Stimulated activated CD8-positive, alpha-beta memory T cell treated with anti-CD3 and anti-CD28 coated beads, Interleukin-4, amount 100 ng/mL, for 1 hour (primary cell): ENCODE measurements at places on chromosomes 7 and 10.

- DNase-seq = no peak
Observed at GRCh38 chr7:46859963-46860475, 721.9 kb downstream of the TNS3 start.

DNA sequence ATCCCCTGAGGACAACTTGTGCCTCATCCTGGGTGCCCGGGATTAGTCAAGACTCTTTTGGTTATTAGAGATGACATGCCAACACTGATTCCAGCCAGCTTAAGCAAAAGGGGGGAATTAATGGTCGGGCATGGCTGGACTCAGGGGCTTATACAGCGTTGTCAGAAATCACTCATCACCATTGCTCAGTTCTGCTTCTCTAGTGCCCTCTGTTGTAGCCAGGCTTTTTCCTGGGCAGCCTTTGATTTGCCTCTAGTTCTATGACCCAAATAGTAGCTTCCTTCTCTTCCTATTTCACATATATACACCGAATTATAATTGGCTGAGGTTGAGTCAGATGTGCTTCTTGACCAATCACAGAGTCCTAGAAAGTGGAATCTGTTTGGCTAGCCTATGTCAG lies 192.0 kb upstream of the HABP2 start:
- no peak for DNase-seq

DNA sequence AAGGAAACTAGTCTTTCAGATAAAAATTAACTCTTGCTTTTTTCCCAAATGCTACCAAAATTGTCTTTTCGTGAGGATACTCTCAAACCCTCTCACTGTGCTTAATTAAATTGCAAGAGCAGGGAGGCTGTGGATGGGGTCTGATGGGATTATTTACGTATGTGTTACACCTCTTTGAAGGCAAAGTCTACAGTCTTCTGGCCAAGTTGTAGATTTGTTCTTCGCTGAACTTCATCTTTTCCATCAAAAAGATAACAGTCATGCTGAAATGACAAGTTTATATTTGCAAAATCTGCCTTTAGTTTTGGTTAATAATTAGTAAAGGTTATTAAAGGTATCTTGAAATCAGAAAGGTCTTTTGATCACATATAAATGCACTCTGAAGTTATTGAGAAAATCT lies 22.7 kb downstream of the A1CF start:
- DNase-seq = no peak

DNA sequence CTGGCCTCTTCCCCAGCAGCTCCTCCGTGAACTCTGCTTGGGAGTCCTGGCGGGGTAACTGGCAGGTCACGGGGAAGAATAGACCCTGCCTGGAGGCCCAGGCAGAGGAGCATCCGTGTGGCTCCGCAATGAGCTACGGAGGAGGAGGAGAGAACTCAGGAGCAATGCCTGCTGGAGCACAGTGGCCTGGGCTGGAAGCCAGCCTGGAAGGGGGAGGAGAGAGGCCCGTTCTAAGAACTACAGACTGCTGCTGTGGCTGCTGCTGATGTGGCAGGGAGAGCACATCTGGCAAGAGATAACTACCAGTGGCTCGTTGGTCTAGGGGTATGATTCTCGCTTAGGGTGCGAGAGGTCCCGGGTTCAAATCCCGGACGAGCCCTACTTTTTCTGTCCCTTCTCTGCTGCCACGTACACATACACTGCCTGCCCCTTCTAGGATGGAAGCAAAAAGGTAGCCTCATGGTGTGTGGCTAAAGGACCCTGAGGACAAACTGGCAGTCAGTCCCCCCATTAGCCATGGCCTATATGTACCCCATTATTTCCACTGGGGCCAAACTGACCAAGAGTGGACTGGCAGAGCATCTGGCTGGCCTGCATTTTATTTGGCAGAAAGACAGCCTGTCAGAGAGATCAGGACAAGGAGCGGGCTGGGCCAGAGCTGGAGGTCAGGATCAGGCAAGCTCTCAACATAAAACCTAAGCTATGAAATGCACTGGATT lies 7.7 kb upstream of the OPN1SW start:
- no peak for DNase-seq

DNA sequence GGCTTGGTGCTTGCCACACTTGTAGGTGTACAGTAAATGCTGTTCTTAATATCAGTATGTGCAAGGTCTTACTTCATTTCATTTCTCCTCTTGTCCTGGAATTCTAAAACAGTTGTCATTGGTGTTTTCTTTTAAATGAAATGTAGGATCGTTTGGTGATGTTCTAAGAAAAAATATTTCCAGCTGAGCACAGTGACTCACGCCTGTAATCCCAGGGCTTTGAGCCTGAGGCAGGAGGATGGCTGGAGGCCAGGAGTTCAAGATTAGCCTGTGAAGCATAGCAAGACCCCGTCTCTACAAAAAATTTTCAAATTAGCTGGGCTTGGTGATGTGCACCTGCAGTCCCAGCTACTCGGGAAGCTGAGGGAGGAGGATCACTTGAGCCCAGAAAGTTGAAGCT lies 32.6 kb upstream of the ELN start:
- no peak for DNase-seq

DNA sequence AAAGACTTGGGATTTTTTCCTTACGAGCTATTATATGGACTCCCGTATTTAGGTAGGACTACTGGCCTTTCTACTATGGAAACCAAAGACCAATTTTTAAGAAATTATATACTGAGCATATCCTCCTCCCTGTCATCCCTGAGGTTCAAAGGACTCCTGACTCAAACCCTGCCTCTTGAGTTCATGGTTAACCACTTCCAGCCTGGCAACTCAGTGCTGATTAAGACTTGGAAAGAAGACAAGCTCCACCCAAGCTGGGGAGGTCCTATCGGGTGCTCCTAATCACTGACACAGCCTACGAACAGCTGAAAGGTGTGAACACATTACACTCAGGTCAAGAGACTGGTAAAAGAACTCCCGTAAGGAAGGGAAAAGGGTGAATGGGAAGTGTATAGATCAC lies 66.8 kb downstream of the LYZL2 start:
- no peak for DNase-seq

- DNase-seq = no peak
Observed at GRCh38 chr10:119669975-119670640, 18.9 kb downstream of the BAG3 start.

DNA sequence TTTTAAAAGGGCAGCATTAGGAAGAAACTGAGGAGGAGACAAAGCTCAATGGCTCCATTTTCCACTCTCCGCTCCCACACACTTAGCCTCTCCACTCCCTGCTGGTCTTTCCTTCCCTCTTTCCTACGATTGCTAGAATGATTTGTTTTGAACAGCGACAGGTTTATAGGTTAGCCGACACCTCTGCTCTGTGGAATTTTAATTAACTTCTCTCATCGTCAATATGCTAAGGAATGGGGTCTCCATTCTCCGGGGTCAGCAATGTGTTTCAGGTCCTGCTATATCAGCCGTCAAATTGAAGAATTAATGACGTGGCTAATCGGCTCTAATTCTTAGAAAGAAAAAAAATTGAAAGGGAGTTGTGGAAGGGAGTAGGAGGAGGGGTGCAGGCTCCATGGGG lies 28.9 kb downstream of the FBXW4 start:
- DNase-seq = no peak

DNA sequence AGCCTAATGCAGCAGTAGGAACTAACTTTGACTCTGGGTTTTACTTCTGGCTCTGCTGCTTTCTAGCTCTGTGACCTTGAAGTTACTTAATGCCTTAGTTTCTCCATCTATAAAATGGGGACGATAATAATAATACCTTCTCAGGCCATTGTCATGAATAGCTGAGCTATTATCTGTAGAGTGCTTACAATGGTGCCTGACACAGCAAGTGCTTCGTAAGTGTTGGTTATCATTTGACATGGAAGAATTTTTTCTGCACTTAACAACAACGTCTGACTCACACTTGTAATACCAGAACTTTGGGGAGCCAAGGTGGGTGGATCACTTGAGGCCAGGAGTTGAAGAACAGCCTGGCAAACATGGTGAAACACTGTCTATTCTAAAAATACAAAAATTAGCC lies 140.5 kb downstream of the ARL4A start:
- no peak for DNase-seq

DNA sequence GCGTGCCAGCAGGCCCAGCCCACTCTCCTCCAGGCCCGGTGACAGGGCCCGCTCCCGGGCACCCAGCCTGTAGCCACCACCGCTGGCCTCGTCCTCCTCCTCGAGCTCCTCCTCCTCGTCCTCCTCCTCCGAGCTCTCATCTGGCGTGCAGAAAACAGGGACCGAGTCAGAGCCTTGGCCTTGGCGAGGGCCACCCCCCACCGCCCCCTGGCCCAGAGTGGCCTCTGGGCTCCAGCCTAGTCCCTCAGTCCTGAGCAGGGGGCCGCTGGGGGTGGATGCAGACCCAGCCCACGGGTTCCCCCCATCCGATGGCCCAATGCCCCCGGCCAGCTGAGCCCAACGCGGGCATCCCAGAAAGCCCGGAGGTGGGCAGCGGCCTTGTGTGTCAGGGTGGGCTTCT lies 62.9 kb downstream of the SLC29A4 start:
- DNase-seq = no peak

- no peak for DNase-seq
Observed at GRCh38 chr7:129780974-129781927, 169.7 kb downstream of the NRF1 start.

GRCh38 chr7:41907444-41907843 lies 204.6 kb upstream of the INHBA start:
- DNase-seq = no peak

GRCh38 chr7:42100156-42100508 lies 136.9 kb downstream of the GLI3 start:
- no peak for DNase-seq

DNA sequence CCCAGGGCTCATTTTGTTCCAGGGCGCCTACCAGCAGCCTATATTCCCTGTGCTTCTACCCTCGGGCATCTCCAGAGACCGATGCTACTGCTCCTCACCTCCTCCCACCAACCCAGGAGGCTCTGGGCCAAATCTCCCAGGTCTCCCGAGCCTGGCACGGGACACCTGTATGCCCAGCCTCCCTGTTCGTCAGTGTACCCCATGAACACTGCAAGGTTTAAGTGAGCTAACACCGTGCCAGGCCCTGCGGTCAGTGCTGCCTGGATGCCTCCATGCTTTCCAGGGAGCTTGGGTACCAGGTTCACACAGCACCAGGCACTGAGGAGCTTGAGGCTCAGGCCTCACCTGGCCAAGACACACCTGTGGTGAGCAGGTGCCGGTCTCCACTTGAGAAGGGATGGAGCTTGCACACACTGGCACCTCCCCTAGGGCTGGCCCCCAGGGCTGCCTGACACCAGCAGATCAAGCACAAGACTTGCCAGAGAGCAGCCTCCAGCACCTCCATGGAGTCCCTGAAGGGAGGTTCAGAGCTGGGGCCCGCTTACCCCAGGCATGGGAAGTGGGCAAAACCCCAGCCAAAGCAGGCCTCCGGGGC lies 80.3 kb downstream of the FAM53B start:
- no peak for DNase-seq

DNA sequence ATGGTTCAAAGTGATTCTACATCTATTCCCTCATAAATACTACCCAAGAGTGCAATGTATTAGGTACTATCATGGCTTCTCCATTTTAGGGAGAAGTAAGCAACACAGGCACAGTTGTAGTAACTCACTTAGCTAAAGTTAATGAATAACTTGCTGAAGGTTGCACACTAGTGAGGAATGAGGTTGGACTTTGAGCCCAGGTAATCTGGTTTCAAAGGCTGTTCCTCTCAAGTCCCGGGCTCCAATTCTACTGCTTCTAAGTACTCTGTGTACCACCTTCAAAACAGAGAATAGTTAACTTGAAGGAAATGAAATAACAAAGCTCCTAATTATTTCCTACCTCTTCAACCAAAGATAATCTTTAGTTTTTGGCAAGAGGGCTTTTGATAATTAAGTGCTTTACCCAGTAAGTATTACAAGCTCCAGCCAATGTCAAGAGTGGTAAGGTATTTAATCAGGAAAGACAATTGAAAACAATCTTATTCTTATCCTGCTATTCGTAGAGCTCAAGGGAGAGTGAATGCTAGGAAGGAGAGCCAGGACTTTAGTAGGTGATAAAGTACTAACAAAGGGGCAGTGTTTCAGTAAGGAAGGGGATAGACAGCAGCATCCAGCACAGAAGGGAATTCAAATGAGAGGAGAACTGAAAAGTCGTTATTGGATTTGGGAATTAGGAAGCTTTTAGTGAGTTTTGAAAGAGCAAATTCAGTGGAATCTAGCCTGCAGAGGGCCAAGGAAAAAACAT lies 158.2 kb upstream of the PTPRZ1 start:
- no peak for DNase-seq

DNA sequence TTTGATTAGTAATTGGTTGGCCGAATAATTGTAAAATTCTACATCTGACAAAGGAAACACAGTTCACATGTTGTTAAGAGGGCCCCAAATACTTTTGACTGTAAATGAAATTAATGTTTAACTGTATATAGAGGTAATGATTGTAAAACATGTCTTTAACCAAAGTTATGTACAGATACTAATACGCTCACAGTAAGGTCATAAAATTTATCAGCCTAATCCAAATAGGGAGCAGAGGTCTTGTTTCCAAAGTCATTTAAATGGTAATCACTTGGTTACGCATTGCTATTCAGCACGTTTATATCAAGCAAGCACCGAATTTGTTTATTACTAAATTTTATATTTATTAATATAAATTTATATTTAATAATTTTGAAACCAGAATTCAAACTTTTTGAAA lies 1.4 kb downstream of the PHYHIPL start:
- DNase-seq = no peak

- no peak for DNase-seq
Observed at GRCh38 chr7:44325811-44326241, 432 bp upstream of the CAMK2B start.

DNA sequence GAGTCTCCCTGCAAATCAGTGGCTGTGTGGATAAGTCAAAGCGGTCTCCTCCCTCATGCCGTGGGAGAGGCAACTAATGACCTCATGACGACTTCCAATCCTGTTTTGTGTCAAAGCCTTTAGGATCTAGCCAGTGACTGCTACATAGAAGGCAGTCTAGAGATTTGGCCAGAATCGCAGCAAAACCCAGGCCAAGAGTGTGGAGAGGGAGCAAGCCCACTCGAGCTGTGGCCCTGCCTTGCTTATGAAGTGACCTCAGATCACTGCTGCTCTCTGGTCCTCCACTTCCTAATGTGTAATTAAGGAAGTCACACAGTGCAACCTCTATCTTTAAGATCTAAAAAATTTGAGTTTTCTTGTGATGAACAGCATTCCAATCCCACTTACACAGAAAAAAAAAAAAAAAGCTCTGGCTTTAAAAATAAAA lies 296.7 kb upstream of the KLF6 start:
- DNase-seq = no peak

DNA sequence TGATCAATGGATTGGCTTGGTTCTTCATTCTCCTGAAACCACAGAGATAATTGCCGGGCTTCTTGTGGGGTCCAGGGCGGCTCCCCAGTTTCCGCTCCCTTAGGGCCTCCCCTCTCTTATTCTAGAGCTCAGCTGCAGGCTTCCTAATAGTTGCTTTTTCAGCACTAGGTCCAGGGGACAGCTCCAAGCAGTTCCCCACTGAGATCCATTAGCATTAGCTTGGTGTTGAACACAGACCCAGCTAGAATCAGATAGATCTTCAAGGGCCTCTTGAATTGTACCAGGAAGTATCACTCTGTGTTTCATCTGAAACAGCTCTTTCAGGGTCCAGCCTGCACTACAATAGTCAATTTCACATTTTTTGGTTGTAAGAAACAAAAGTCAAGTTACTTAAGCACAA lies 238.7 kb downstream of the SEC23IP start:
- no peak for DNase-seq
